ENCODE measurements at places on chromosomes 3 and 15. TPM values are rescaled to one million over a fixed set of nuclear protein-coding genes. Genes with fewer than 3 reads are reported as not detected.

ERICH6 gene
- not detected for total RNA-seq

IGSF10 gene
- 0.06 TPM for total RNA-seq

NAALADL2 gene
- total RNA-seq = 1.6 TPM

EPHB3 gene
- 0.34 TPM for total RNA-seq

CRTAP gene
- 56.3 TPM for total RNA-seq

OR4F15 gene
- not detected for total RNA-seq

CAND2 gene
- 220 TPM for total RNA-seq

TYRO3 gene
- total RNA-seq = 2.1 TPM

SMCO1 gene
- 1.2 TPM for total RNA-seq

CPNE9 gene
- not detected for total RNA-seq

CXCR6 gene
- not detected for total RNA-seq

LPP gene
- 54.5 TPM for total RNA-seq

TRH gene
- total RNA-seq = not detected

GLDN gene
- total RNA-seq = 1.1 TPM

GRCh38 chr3:182999767-183000166 is 19.4 kb upstream of the DCUN1D1 start:
- DNase-seq = no peak

GRCh38 chr15:92407916-92408315 is 14.2 kb downstream of the ST8SIA2 start:
- no peak for DNase-seq

- DNase-seq = no peak
Observed at GRCh38 chr3:62293051-62293780, 80.1 kb downstream of the FEZF2 start.

DNA sequence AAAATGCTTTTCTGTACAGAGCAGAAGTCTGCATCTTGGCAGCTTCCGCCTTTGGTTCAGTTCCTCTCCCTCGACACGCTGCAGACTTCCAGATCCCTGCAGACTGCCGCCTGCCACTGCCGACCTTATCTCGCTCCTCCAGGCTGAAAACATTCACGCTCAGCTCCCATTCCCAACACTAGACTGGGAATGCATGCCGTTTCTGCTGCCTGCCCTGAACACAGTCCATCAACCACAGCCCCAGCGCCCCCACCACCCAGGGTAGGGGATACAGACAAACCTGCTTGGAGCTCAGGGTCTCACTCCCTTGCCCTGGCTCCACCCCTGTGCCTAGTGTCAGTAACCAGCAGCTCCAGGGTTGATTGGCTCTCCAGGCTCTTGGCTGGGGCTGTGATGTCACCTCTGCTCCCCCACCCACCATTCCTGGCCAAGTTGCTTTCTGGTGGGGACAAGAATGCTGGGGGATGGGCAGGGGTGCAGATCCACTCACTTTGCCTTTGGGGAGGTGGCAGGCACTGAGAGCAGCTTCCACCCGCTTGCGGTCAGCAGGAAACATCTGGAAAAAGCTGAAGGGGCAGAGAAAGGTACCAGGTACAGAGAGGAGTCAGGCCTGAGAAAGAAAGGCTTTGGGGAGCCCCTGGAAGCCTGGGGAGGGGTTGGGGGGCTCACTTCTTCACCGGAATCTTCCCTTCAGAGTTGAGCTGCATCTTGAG is 6.1 kb downstream of the PLCB2 start:
- DNase-seq = no peak

GRCh38 chr3:140270329-140270728 is 335.3 kb downstream of the CLSTN2 start:
- DNase-seq = no peak

- no peak for DNase-seq
Observed at GRCh38 chr3:15660055-15660935, 58.8 kb downstream of the BTD start.

DNA sequence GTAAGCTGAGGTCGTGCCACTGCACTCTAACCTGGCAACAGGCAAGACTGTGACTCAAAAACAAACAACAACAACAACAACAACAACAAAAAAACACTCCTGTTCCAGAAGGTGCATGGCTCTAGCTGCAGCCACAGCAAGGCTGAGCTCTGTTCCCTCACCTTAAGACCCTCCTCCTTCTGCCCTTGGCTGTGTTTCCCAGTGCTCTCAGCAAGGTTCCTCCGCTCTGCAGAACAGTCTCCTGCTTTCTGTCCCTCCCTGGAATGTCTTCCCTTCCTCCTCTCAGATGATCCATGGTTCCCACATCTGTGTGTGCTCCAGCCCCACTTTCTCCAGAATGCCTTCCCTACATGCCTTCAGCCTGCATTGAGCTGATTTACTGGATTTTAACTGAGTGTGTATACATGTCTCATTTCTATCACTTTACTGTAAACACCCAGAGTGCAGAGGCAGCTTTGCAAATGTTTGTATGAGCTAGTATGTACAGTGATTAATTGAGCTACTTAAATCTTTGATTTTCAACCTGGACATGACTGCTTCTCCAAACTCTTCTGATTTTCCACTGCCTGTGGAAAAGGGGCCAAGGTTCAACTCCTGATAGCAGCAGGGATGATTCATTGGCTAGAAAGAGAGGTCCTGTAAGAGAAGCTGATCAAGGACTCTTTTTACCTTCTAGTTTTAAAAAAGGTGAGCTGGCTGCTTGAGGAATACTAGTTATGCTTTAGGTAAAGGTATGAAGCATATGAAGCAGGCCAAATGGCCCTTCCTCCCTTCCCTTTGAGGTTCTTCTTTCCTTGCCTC is 14.7 kb downstream of the ANKUB1 start:
- no peak for DNase-seq

- no peak for DNase-seq
Observed at GRCh38 chr3:187247398-187247797, 44.1 kb downstream of the MASP1 start.

GRCh38 chr3:85808755-85809154 is 850.0 kb downstream of the CADM2 start:
- no peak for DNase-seq

DNA sequence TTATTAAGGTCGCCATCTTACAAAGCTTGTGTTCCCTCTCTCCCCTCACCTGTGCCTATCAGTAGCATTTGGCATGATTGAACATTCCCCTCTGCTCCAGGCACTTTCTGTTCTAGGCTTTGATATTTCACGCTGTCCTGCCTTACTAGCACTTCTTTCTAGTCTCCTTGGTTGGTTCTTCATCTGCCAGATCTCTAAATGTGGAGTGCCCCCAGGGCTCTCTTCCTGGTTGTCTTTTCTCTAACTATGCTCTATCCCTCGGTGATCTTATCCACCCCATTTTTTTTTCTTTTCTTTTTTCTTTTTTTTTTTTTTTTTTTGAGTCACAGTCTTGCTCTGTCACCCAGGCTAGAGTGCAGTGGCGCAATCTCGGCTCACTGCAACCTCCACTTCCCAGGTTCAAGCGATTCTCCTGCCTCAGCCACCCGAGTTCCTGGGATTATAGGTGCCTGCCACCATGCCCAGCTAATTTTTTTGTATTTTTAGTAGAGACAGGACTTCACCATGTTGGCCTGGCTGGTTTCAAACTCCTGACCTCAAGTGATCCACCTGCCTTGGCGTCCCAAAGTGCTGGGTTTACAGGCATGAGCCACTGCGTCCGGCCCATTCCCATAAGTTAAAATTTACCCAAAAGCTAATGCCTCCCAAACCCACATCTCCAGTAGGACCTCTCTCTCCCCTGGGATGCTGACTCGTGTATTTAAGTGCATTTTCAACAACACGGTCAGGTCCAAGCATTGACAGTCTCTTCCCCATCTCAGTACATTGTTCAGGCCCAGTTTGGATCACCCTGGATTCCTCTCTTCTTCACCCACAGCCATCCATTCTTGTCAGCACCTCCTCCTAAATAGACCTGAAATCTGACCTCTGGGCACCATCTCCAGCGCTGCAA is 5.2 kb downstream of the NUSAP1 start:
- DNase-seq = no peak

DNA sequence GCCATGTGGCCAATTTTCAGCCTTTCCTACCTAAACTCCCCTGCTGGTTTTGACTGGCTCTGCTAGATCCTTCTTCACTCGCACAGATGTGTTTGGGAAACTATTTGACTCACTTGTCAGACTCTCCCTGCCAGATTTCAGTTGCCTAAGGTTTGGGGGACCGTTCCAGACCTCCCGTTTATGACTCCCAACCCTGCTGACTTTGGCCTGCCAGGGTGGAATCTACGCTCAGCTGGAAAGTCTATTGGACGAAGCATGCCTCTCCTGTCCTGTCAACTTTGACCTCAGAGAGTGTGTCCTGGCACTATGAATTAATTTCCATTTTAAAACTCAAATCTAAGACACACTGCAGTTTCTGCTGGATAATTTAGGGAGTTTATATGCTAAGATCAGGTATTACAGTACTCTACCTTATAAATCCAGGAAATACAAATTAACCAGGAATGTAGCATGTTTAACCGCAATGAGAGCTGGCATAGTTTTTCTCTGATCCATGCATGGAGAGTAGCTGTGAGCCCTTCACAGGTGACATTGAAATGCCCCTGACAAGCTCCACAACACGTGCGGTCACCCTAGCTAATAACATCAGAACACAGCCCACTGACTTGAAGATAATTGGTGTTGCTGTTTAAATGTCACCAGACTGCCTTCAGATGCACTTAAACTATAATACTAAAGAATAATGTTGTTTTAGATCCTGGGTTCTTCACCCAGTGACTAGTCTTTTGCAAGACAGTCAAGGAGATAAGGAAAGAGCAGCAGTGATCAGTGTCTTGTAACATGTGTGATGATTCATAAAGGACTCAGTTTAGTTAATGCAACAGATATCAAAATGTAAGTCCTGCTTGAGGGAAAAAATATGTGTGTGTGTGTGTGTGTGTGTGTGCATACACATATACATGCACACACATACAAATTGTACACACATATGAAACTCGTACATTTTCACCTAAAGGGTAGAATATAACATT is 223.0 kb upstream of the MCTP2 start:
- no peak for DNase-seq

- DNase-seq = no peak
Observed at GRCh38 chr3:127099982-127100381, 92.9 kb upstream of the PRR23E start.

DNA sequence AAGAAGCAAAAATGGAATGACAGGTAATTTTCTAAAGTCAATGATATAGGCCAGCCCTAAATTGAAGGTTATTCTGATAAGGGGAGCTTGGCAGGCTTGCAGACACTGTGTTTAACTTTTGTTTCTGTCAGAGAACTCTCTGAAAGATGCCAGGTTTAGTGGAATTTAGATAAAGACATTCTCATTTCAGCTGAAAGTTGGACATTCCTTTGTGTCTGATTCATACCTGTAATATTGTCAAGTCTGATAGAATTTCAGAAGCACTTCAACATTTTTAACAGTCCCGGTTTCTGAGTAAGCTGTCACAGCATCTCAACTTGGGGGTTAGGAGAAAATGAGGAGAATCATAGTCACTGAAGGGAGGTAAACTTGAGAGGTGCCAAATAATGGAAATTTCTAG is 84.0 kb downstream of the DIPK2A start:
- no peak for DNase-seq

GRCh38 chr3:77620009-77620408 is 580.1 kb downstream of the ROBO2 start:
- DNase-seq = no peak

DNA sequence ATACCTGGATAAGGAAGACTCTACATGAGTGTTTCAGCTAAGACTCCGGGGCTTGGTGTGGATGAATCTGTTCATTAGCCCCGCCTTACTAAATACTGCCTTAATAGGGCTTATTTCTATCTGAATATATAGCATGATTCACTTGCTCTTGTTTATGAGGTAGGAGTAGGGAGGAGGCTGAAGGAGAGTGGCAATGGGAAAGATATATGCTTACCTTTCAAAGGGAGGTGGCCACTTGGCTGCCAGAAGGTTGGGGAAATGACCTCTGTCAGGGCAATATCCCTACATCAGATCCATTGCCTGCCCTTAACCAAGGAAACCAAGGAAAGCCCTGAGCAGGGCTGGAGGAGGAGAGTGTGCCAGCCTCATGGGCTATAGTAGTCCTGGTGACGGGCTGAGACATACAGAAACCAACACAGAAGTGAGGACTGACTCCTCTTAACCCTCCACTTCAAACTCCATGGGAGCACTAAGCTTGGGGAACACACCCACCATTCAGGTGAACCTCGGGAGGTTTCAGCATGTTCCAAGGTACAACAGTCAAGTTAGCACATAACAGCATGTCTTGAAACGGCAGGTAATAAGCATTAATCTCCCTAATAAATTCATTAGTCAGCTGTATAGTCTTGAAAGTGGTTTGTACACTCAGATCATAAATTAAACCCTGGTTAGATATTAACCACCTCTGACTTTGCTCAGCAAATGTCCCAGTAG is 80.1 kb downstream of the EOMES start:
- DNase-seq = no peak

GRCh38 chr3:32592011-32592410 is 21.4 kb upstream of the DYNC1LI1 start:
- DNase-seq = no peak

- no peak for DNase-seq
Observed at GRCh38 chr15:42712584-42712983, 24.3 kb downstream of the CDAN1 start.

GRCh38 chr15:93708724-93709445 is 522.5 kb upstream of the MCTP2 start:
- DNase-seq = no peak

DNA sequence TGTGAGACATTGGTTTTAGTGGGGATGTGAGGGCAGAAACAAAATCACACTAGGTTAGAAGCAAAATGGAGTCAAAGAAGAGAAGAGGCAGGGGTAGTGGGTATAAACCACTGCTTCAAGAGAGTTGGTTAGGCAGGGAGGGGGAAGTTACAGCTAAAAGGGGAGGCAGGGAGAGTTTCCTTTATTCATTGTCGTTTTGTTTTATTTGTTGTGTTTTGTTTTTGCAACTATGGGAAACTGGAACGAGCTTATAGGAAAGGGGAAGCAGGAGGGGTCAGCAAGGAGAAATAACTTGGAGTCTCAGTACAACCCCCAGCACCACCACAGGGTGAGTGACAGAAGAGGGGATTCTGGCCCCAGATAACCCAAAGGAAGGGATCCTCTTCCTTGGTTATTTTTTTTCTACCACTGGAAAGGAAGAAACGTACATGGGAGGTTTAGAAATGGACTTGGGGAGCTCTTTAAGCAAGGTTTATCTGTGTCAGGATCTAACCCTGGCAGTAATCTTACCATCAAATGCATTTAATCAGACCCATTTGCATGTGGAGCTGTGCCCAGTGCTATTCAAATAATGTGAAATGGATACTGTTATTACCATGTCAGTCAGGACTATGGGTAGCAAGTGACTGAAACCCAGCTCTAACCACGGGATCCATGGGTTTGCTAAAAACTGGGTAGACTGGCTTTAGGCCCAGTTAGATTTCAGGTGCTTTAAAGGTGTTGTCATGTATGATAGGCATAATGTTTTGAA is 68.7 kb downstream of the CCNL1 start:
- DNase-seq = no peak

DNA sequence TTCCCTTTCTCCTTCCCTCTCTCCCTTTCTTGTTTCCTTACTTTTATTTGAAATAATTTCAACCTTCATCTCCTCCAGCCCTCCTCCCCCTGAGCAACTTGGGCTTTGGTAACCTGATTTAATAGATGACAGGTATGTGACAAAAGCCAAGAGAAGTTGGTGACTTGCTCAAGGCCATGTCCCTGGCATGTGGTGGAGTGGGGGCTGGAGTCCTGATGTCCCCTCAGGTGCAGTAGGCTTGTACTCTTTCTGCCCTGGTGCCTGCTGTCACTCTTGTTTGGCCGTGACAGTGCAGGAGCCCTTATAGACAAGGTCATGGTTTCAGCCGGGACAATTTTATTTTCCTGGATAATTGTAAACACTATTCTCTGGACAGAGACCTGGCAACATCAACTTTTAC is 152.7 kb downstream of the SV2B start:
- no peak for DNase-seq
